ENCODE measurements at places on chromosomes 11 and 22.

- no peak for DNase-seq
Measured at GRCh38 chr22:45254388-45254787, 13.7 kb upstream of the KIAA0930 start.

DNA sequence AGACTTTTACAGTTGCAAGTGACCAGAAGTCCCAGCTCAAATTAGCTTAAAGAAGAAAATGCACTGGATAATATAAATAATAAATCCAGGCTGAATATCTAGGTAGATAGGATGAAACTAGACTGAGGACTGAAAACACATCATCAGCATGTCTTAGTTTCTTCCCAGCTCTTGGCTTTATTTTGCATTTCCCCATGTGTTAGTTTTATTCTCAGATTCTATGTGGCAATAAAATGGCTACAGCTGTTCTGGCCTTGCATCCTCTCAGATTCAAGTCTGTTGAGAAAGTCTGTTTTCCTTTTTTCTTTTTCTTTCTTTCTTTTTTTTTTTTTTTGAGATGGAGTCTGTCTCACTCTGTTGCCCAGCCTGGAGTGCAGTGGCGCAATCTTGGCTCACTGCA, 22.6 kb upstream of the CAT start:
- no peak for DNase-seq

DNA sequence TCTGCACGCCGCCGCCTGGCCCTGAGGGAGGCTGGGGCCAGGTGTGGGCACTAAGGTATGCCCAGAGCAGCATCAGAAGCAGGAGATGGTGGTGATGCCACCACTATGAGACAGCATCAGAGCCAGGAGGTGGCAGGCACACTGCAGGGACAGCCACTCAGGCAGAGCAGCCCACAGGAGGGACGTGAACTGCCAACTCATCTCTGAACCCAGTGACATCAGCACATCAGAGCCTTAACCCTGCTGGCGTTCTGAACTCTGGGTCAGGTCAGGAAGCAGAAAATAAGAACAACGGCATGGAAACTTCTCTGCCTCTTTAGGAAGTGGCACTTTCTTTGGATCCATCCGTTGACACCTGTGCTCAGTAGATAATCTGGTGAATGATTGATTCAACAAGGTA, 14.7 kb upstream of the IFT27 start:
- DNase-seq, result no peak

DNA sequence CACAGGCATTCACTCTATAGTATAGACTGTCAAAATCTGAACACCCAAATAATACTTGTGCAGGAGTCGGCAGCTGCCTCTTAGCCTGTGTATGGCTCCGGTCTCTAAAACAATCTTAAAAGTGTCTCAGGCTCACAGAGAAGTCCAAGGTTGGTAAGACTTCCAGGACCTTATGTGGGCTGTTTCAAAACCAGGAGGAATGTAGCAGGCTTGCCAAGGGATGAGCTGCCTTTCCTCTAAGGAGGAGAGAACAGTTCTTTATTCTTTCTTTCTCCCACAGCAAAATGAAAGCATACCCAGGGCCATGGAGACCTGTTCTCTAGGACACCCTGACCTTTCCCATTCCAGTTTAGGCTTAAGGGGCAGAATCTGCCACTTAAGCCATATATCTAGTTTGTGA, 176.5 kb downstream of the TRPC6 start:
- DNase-seq, result no peak

DNA sequence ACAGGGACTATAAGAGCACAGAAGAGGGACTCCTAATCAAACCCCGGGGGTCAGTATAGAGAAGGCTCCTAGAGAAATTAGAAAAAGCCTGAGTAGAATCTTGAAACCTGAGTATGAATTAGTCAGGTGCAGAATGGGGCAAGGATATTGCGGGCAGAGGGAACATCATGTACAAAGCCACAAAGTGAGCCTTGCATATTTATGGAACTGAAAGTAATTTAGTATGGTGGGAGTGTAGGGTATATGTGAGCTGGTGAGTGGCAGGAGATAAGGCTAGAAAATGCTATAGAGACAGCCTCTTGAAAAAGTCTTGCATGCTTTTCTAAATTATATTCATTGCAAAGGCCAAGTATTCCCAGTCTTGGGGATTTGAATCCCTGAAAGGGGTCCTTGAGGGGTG, 93.7 kb downstream of the STIM1 start:
- DNase-seq, result no peak

GRCh38 chr11:83540728-83541127, 254.6 kb upstream of the CCDC90B start:
- no peak for DNase-seq

GRCh38 chr11:23604966-23605365, 744.7 kb upstream of the CCDC179 start:
- DNase-seq, result no peak

DNA sequence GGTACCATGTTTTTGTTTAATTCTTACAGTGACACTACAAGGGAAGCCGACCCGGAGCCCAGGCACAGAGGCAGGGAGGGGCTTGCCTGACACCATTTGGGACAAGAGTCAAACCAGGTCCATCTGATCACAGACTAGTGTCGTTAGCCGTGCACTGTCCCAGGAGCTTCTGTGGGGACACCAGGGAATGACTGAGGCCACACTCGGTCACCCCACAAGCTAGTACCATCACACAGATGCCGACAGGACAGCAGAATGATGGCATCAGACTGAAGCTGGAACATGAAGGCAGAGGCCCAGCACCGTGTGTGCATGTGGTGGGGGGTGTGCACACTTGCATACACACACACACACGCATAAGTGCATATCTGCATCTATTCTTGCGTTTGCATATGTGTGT, 61.5 kb upstream of the NECTIN1 start:
- no peak for DNase-seq

DNA sequence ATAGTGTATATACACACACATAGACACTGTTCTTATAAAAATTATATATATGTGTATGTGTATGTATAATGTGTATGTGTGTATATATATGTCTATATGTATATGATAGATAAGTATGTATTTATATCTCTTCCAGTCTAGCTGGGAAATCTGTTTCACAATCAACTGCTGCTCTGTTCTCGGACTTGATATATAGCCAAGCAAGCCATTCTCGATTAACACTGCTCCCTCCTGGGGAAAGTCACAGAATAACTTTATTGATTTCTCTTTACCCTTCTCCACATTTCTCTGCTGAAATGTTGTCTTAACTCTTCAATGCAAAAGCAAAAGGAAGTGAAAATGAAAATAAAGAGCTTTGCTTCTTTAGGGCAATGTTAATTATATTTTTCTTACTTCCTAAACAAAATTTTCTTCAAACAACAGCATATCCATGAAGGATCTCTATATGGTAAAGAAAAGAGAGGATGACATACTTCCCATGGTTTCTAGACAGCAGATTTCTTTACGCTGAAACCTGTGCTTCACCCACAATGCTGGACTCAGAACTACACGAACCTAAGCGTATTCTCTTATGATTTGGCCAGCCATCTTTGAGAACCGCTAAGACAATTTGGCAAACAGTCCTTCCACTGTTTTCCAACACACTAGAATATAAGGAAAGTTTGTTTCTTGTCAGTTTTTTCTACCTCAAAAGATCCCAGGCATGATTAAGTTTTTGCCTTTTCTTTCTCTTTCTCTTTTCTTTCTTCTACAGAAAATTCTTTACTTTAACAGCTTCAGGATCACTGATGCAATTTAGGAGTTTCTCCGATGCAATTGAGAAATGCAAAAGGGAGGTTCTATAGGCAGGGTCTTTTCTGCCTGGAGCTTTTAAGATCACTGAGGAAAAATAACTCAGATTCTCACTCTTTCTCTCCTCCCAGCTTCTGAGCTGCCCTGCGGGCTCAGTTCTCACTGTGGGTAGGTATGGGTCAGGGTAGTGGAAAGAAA, 1.9 kb downstream of the BLID start:
- DNase-seq, result peak; percentile 8

DNA sequence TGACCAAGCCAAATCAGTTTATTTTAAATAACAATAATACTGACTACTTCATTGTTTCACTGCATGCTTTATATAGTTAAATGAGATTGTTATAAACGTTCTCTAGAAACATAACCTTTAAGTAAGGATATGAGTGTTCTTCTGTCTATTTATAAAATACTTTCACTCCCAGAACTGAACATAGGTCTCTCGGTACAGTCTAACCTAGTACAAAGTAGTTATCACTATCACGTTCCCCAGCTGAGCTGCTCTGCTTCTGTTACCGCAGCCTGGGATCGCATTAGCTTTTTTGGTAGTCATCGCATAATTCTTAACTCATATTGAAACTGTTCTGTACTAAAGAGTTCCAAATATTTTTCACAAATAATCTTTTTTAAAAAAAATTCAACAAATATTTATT, 143.6 kb downstream of the WNT11 start:
- no peak for DNase-seq

- no peak for DNase-seq
Measured at GRCh38 chr11:123956752-123957151, 13.1 kb upstream of the OR6T1 start.

DNA sequence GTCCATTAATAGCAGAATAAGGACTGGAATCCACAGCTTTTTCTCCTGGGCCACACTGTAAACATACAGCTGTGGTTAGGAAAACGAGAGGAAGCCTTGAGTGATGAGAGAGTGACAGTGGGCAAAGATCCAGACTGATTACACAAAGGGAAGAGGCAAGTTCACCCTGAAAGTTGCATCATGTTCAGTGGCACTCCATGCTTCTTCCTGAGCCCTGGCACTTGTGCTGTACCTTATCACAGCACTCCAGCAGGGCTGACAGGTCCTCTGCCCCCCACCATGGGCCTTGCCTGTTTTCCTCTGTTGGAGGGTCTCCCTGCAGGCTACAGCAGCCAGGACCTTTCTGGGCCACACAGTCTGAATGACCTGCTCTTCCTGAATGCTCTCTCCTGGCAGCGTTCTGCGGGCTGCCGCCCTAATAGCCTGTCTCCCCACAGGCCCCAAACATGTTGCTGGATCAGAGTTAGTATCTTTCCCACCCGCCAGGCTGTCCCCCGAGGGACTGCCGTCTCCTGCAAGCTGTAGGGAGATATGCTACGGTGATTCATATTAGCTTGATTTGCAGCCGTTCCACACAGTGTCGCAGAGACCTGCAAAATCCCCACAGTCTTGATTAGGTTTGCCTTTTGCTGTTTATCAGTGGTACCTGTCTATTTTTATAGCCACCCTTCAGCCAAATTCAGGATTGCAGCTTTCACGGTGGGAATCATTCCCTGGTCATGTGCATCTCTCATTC, 60.2 kb downstream of the NTM start:
- DNase-seq, result no peak

- DNase-seq, result no peak
Measured at GRCh38 chr11:90587896-90588295, 365.0 kb upstream of the CHORDC1 start.

- DNase-seq, result peak; percentile 94
Measured at GRCh38 chr11:71927820-71928736, at the start of gene XNDC1N. Gene XNDC1N (minus strand): TSS chr11:71928594. CDS start chr11:71923353, 5,241 bp downstream.

GRCh38 chr11:115958089-115959000, 454.1 kb upstream of the CADM1 start:
- no peak for DNase-seq

DNA sequence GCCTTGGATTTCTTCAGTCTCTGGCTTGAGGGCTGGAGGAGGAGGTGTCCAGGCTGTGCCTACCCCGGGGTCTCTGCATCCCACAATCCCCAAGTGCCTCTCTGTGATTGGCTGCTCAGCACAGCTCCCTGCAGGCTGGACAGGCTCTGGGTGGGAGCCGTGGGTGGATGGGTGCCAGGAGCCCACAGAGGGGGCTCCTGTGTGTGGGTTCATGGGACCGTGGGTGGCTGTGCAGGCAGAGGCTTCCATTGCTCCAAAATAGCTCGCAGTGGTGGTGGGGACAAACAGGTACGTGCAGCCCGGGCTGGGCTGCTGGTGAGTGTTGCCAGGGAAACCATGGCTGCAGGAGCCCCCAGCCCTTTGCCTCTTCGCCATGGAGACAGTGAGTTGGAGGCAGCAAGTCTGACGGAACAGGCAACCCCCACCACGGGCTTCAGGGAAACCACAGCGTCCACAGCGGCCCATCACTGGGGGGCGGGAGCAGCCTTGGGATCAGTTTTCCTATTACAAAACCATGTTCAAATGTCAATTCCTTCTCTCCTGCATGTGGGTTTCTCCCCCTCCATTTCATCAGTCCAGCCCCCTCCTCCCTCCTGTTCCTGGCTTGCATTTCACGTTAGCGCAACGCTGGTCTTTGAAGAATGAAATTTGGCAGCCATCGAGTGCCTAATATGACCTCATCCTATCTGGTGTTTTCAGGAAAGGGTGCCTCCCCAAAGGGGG, 155.2 kb downstream of the TRIM29 start:
- no peak for DNase-seq

DNA sequence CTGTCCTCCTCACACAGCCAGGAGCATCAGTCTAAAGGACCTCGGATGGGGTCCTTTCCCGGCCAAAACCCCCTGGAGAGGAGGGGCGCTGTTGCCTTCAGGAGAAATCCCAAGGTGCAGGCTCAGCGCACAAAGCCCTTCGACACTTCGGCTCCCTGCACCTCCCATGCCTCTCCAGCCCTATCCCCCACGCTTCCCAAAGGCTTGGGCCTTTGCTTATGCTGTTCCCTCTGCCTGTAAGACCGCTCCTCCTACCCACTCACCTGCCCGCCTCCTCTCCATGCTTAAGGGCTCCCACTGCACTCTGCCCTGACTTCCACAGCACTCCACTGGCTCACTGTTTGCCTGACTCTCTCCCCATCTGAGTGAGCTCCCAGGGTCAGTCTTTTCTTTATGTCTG, 13.5 kb downstream of the SLC15A3 start:
- DNase-seq, result no peak

GRCh38 chr22:47300698-47301405, 538.4 kb downstream of the TBC1D22A start:
- DNase-seq, result no peak

DNA sequence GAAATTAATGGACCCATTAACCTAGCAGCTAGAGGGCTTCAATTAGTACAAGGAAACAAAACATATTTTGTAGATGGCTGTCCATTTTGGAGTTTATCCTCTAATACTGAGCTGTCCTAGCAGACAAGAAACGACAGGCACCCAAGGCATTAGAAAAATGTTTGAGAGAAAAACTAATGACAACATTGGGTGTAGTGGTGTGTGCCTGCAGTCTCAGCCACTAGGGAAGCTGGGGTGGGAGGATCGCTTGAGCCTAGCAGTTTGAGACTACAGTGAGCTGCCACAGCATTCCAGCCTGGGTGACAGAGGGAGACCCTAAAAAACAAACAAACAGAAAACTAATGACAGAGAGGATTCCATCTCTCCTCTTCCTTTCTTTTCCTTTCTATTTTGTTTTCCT, 1.5 kb downstream of the A4GALT start:
- DNase-seq, result no peak

DNA sequence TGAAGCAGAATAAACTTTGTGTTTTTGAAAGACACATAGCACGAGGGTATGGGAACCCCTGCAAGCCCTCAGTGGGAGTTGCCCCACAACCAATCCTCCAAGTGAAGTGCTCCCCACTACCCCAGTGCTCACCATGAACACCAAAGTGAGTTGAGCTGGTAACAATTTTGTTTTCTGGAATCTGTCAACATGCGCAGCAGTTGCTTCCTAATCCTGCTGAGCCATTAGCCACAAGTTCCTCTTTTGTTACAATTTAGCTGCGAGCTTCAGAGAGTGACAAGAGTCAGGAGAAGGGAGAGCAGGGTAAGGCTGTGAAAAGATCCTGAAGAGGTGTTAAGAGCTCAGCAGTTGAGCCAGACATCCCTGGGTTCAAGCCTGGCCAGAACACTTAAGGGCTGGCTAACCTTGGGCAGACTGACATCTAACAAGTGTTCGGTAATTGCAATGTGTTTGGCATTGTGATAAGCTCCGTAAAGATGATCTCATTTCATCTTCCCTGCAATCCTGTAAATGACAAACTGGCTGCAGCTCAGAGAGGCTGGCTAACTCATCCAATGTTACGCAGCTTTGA, 24.1 kb upstream of the ASPHD2 start:
- DNase-seq, result peak; percentile 18

- no peak for DNase-seq
Measured at GRCh38 chr11:105942921-105943320, 79.1 kb downstream of the MSANTD4 start.
